Central memory CD8-positive, alpha-beta T cell (primary cell): ENCODE measurements at places on chromosomes 2 and 18.

DNA sequence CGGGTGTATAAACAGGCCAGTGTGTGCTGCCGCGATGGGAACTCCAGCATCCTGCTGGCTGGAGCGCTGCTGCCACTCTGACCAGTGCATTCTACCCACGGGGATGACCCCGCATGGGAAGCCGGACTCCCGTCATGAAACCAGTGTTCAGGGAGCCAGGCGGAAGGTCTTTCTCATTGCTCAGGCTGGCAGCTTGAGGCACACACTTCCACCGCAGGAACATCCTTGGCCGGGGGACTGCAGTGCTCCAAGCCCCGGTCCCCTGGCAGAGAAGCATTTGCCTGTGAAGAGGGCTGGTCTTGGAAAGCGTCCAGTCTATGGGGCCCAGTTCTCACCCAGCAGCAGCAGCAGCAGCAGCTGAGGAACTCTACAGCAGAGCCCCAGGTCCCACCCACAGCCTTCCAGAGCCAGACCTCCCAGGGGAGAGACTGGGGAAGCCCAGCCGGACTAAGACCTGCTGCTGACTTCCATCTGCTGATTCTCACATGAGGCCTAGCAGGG, 235.9 kb downstream of the KLHL29 start:
- no peak for DNase-seq

DNA sequence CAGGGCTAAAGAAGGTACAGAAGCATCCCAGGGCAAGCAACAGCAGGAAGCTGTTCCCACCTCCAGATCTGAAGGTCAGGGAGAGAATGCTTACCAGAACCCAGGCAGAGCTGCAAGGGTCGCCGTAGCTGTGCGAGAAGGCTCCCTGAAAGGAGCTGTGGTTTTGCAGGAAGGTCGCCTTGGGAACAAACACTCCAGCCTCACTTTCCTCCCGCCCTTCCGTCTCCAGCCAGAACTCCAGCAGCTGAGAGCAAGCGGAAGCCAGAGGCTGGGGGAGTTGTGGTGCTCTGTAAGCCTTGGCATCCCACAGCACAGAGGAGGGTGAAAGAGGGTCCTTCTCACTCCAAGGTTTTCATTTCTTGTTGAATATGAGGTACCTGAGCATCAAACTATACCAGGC, 18.3 kb upstream of the ICOS start:
- DNase-seq = no peak

- no peak for DNase-seq
Observed at GRCh38 chr2:39689272-39689841, 23.6 kb downstream of the TMEM178A start.

DNA sequence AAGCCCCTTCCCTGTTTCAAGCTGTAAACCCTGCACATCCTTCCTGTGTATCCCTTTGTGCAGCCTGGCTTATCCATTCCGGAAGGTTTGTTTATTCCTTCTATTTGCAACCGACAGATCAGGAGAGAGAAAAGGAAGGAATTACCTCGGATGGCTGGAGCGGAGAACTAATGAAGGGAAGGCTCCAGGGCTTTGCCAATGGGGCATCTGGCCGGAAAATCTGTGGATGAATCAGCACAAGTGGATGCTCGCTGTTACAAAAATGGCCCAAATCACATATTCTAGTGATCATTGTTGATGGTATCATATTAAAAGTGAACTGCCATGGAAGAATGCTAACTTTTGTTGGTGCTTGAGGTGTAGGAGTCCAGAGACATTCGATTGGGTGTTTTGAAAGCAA, 97.1 kb downstream of the AQP4 start:
- DNase-seq = no peak

DNA sequence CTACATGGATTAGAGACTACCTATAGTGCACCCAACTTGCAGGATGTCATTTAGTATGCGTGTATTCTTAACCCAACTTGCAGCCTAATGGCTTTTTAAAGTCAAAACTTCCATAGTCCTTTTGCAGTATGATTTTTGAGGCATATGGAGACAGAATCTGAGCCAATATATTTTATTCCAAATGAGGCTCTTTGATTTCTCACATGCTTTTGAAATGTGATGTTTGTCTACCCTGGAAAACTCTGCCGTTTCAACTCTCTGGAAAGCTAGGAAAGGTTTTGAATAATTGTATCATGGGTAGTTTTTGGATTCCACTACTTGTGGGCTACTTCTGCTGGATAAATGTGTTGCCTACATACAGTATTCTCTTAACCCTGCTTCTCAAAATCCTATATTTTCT, 206.6 kb downstream of the ZNF385B start:
- DNase-seq = no peak

GRCh38 chr2:144323946-144324345, 196.0 kb downstream of the ZEB2 start:
- no peak for DNase-seq

GRCh38 chr2:54572262-54572635, 116.1 kb downstream of the SPTBN1 start:
- DNase-seq = peak; percentile 50

DNA sequence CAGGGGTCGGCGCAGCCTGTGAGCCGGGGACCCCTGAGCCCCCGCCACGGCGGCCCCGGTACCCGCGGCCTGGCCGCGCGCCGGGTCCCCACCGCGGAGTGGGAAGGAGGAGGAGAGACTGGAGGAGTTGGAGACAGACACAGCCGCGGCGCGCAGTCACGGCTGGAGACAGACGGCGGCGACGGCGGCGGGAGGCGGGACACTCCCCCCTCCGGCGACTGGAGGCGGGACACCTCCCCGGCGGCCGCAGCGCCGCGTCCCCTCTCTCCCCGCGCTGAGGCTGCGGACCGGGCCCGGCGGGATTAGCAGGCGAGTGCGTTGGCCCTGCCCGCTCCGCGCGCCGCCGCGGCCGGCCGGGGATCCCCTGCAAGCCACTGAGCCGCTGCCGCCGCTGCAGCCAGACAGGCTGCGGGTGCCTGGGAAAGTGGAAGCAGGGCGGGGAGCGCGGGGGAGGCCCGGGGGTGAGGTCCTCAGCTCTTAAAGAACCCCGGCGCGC, 1.0 kb upstream of the LDLRAD4 start:
- DNase-seq = no peak

- DNase-seq = no peak
Observed at GRCh38 chr18:41617647-41618046, 337.4 kb upstream of the PIK3C3 start.

DNA sequence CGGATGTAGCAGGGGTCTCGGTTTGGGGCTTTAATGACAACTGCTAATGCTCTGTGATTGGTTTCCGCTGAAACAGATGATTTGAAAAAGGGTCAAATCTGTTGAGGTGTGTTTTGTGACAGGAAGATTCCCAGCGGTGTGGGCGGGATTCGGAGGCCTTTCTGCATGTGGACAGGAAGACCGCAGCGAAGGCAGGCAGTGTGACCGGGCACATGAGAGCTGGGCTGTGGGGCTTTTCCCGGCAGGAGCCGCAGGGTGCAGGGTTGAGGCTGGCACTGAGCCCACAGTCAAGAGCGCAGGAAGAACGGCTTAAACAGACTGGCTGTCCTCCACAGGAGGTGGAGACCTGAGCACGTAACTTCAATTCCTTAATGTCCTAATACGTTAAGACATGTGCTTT, 180.0 kb upstream of the TPO start:
- DNase-seq = no peak

DNA sequence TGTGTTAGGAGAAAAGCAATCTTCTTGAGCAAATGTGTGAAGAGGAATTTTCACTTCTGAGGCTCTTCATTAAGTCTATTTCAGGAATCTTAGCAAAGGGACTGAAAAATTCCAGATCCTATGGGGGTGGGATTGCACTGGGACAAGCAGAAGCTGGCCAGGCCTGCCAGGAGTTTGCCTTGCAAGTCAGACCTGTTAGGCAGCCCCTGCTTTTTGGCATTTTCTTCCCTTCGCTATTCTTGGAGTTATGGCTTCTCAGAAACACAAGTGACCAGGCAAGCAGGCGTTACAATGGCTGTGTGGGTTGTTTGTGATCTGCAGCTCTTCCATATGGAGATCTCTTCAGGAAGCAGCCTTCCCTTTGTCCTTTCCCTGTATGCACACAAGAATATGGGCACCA, 8.0 kb upstream of the CCDC85A start:
- no peak for DNase-seq

DNA sequence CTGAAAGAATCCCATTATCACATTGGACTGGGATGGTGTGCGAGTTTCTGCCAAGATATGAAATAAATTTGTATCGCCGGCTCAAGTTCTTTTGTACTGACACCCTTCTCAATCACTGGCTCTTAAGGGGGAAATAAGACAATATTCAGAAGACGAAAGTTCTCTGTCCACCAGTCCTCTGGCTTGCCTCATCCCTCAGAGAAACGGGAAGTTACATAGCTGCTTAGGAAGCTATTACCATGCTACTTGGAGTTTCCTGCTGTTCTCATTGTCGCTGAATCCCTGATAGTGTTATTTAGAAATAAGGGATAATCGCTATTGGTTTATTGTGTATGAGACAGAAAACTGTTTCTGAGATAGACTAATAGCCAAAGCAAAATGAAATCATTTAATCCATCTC, 205.0 kb upstream of the ZNF521 start:
- no peak for DNase-seq

DNA sequence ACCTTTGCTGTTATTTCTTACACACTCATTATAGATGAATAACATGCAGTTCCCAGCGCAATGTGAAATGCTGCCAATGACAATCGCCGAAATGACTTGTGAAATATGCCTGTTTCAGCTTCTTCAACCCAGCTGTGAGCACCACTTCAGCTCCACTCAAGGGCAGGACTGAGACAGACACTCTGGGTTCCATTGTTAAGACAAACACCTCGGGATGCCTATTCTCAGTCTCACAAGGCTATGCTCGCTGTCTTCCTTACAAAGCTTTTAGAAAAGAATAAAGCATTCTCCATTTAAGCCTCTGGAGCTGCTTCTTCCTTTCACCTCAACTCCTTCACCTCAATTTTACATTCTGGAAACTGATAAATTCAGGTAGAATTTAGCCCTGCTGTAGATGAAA, 4.2 kb downstream of the CBLN2 start:
- DNase-seq = no peak

- DNase-seq = no peak
Observed at GRCh38 chr2:219344751-219345430, 12.3 kb upstream of the RESP18 start.

DNA sequence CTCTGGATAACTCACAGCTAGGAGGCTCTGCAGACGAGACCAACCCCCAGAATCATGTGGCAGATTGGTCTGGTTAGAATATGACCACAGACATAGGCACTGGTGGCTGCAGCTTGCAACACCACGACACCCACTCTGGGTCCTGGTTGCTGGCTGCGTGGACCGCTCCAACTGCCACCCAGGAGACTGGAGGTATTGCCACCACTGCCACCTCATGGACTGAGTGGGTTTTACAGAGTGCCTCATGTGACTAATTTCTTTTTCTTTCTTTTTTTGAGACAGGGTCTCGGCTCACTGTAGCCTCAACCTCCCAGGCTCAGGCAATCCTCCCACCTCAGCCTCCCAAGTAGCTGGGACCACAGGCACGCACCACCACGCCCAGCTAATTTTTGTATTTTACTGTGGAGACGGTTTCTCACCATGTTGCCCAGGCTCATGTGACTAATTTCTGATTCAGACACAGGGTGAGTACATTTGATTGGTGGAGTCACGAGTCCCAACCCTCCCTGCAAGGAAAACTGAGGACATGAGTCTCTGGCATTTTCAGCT, 29.9 kb upstream of the NT5DC4 start:
- DNase-seq = peak; percentile 46

DNA sequence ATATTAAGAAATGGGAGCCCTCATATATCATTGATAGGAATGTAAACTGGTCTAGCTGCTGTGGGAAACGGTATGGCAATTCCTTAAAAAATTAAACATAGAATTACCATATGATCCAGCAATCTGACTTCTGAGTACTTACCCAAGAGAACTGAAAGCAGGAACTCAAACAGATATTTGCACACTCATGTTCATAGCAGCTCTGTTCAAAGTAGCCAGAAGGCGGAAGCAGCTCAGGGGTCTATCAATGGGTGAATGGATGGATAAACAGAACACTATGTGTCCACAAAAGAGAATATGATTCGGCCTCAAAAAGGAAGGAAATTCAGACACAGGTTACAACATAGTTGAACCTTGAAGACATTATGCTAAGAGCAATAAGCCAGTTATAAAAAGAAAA, 135.7 kb upstream of the NDUFV2 start:
- DNase-seq = no peak

GRCh38 chr2:134120406-134120732, 133.5 kb upstream of the MGAT5 start:
- no peak for DNase-seq

GRCh38 chr18:25373432-25374179, 21.6 kb upstream of the ZNF521 start:
- no peak for DNase-seq

DNA sequence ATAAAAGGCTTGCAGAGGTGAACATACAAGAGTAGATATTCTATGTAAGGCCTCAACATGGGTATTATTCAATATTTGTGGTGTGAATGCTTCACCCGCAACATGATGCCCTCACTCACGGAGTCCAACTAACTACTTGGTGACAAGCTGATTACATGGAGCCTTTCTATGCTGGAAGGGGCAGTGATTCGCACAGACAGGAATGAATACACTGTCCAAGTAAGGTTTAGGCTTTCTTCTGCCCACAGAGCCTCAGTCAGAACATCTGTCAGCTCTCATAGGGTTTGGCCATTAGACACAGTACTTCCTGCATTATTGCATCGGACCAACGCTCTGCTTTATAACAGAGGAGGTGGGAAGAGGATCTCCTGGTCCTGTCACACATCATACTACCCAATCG, 80.3 kb upstream of the SLC35G4 start:
- no peak for DNase-seq

GRCh38 chr18:48308755-48309575, 100.2 kb downstream of the ZBTB7C start:
- DNase-seq = no peak

DNA sequence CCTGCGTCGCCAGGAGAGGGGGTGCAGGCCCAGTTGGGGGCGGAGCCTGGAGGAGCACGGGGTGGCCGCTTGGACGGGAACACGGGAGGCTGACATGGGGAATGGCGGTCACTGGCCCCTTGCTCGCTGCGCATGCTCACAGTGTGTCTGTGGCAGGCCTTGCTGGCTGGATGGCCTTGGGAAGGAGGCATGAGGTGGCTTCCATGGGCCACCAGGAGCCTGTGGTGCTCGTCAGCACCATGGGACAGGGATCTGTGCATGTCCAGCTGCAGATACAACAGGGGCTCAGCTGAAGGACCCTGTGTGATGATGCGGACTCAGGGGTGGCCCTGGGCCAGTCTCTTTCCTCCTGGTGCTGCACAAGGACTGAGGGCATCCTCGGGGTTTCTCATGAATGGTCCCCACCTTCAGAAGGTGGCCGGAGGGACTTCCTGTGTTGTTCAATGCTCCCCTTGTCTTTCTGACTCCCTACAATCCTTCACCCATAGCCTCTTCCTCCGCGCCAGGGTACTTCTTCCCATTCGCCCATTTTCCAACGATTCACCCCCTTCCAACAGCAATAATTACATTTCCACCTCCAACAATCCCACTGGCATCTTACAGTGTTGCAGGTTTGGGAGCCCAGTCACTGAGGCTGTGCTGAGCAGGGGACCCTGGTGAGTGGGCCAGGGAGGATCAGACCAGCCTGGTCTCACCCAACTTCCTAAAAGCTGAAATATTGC, 3.4 kb upstream of the SP140L start:
- DNase-seq = no peak

- no peak for DNase-seq
Observed at GRCh38 chr2:241399941-241400922, 44.1 kb downstream of the FARP2 start.
